Stimulated activated CD4-positive, alpha-beta T cell treated with anti-CD3 and anti-CD28 coated beads, Interleukin-2, amount 100 ng/mL, for 24 hours (primary cell): ENCODE measurements at places on chromosomes 7 and 10.
A peak's percentile ranks its signal among the peaks of the same experiment; 100 is the strongest.

DNA sequence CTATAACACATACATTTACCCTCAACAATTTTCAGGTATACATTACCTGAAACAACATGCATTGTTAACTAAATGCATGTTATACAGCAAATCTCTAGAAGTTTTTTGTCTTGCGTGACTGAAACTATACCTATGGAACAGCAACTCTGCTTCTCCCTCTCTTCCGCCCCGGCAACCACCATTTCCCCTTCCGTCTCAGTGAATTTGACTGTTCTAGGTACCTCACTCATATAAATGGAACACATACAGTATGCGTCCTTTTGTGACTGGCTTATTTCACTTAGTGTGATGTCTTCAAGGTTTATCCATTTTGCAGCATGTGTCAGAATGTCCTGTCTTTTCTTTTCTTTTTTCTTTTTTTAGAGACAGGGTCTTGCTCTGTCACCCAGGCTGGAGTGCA, 22.5 kb downstream of the CALHM2 start:
- DNase-seq: no peak

- no peak for DNase-seq
Measured at GRCh38 chr7:44367475-44368043, 42.2 kb upstream of the CAMK2B start.

DNA sequence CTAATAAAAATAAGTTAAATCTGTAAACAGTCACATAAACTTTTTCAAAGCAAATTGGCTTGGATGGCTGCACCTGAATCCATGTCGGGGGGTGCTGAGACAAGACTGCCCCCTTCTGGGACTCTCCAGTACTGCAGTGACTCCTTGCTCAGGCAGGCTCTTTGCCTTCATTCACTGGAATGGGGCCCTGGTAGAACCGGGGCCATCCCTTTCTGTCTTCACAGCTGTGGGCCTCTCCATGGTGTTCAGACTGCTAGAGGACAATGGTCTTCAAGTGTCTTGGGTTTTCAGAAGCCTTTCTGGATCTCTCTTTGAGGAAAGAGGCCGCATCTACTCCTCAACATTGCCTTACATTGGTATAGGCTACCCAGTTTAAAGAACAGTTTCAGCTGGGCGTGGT, 16.1 kb upstream of the IMPDH1 start:
- peak; percentile 83 for DNase-seq

DNA sequence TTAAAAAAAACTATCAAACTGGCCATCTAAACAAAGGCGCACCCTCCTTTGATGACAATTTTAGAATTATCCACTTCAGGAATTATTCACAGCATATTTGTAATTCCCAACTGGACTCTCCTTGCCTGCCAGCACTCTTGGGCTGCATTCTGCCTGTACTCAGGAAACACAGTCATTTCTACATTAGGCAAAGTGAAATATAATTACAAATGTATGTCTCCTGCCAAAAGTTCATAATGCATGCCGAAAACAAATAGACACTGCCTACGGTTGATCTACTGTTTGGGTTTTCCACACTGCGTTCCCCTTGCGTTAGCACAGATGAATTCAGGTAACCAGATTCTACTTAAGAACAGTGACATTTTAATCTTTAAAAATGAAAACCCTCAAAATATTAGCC, 1.9 kb downstream of the HGF start:
- no peak for DNase-seq

- no peak for DNase-seq
Measured at GRCh38 chr7:105693576-105693975, 112.3 kb upstream of the EFCAB10 start.

- no peak for DNase-seq
Measured at GRCh38 chr7:137169282-137169698, 174.2 kb downstream of the PTN start.

DNA sequence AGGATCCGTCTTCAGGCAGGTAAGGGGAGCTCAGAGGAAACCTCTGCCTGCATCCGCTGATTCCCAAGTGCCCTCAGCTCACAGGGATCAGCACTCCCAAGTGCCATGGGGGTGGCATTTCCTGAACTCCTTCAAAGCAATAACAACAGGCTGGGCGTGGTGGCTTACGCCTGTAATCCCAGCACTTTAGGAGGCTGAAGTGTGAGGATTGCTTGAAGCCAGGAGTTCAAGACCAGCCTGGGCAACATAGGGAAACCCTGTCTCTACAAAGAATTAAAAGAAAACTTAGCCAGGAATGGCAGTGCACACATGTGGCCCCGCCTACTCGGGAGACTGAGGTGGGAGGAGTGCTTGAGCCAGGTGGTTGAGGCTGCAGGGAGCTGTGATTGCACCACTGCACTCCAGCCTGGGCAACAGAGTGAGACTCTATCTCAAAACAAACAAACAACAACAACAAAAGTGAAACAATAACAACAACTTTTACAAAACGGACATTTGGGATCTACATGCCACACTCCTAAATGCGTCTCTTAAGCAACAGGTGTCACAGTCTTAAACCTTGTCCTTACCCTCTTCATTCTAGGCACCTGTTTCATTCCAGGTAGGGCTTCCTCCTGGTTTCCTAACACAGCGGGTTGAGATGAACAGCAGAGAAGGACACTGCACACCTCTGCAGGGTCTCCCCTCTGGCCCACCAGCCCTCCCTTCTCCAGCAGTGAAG, 73.8 kb downstream of the PAXIP1 start:
- DNase-seq: no peak

GRCh38 chr7:57375783-57376182, 74.2 kb upstream of the ZNF716 start:
- DNase-seq: no peak

DNA sequence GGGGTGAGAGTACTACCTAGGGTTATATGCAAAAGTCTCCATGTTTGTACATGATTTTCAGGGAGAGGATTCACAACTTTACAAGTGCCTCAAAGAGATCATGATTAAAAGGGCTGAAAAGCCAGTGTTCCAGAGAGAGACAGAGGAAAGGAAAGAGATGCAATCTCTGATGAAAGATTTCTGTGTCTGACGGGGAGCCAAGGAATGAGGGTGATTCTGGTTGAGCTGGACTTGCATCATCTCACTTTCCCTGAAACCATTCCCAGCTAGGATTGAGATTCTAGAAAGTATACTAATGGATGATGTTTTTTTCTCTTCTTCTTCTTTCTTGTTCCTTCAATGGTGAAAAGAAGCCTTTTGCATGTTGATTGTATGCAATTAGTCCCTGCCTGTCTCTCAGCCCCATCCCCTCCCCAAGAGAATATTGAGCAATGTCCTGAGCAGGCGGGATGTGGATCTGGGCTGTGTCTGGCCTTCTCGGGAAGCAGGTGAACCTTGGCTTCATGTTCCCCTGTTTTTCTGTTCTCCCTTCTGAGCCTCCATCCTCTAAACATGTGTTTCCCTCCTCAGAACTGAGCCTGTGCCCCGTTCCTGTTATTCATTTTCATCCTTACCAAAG, 186.1 kb downstream of the ZNF365 start:
- DNase-seq: no peak

DNA sequence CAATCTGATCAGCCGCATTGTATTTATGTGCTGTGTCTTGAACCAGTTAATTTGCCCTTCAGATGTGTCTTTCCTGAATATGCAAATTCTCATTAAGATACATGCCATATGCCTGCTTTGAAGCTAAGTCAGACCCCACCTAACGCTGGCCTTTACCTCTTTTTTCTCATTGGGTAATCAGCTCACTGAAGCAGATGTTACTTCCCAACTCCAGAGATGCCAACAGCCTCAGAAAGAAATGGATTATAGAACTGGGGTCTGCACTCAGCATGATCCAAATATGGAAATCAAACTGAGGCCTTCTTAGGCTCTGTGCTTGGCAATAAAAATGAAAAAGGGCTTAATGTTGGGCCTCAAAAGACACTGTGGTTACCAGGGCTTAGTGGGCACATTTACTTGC, 113.9 kb downstream of the FZD1 start:
- no peak for DNase-seq

- no peak for DNase-seq
Measured at GRCh38 chr10:117617659-117618058, 75.1 kb downstream of the EMX2 start.

DNA sequence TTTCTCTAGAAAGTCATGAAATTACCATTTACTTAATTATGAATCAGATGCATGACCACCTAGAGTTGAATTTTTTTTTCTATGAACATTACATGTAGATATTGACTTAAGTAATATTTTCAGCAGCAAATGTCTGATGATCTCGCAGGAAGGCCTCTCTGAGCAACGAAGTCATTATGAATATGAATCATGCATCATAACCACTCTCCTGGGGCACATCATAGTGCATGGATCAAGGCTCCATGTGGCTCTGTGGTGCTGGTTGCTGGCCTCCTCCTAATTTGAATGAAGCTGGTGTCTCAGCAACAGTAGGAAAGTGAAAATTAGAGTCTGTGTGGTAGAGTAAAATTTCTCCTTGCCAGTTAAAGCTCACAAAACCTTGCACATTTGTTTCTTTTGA, 121.4 kb upstream of the INHBA start:
- no peak for DNase-seq

DNA sequence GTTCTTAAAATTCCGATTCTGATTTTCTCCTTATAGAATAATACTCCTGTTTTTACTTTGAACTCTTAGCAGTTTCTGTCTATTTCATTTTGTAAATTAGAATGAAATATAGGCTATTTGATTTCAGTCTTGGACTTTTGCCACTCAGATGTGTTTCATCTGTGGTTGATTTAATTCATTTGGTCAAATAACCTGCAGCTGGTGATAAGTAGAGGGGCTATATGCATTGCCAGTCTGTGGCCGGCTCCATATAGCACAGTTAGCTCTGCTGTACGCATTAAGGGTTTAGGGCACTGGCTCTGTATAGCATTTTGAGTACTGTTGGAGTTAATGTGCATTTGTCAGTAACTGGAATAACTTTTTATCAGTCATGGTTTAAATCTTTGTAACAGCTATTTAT, 35.7 kb downstream of the RBM33 start:
- DNase-seq: no peak

- no peak for DNase-seq
Measured at GRCh38 chr10:121796342-121796741, 131.5 kb downstream of the ATE1 start.

- DNase-seq: no peak
Measured at GRCh38 chr7:55198634-55199392, 166.3 kb upstream of the LANCL2 start.

DNA sequence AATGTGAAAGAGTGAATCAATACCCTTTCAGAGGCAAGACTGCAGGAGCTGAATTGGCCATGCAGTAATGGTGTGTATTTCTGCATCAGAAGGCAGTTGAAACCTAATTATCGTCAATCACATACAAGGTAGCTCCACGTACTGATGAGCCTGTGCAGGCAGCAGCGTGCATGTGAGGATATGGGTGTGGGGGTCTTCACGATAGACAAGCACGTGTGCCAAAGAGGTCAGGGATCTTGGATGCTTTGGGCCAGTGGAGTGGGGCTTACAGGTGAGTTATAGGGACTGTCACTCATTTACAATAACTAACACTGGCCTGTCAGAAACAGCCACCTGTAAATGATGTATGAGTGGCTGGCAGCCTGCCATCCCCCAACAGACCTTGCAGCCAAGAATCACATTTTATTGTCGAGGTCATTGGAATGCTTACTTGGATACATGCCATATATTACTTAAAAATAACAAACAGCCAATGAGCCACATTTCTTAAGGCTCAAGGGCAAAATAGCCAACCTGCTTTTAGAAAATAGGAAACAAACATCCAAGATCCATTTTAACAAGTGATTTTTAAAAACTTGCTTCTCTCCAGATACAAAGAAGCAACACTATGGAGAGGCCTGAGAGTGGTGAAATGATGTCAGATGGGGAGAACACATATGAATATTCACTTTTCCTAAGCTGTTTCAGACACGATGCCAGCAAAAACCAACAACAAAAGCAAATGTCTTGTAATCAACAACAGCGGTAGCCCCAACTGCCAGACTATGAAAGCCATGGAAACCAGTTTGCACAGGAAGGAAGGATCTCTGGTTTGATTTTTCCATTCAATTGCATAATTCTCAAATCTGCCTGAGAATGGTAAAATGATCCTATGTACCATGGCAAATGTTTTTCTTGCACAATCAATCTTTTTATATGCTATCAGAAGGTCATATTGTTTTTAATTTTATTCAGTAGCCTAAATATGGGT, 210.7 kb downstream of the SKAP2 start:
- DNase-seq: no peak

DNA sequence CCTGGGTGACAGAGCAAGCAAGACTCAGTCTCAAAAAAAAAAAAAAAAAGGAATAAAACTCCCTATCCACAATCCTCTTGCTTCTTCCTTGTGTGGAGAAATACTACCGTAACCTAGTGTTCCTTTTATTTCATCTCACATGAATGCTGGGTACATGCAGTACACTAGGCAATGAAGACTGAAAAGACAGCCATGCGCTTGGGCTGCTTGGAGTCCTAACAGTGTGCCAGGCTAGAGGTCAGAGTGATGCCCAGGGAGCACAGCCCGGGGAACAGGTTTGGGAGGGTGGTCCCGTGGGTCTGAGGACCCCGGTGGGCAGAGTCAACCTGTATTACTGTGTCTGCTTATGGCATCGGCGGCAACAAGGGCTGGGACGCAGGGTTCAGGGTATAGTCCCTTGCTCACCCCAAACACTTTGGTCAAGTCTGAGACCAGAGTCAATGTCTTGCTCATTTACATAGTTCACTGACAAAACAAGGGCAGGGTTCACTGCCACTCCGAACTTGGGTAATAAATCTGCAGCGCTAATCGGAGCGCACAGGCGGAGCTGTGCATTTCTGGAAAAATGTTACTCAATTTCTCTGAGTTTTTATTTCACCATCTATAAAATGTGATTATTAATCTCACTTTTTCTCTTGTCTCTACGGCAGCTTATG, 118.0 kb downstream of the CLEC2L start:
- no peak for DNase-seq

- no peak for DNase-seq
Measured at GRCh38 chr7:46369933-46370654, 449.0 kb upstream of the IGFBP3 start.

- no peak for DNase-seq
Measured at GRCh38 chr10:96666741-96667140, 53.6 kb downstream of the PIK3AP1 start.

- DNase-seq: no peak
Measured at GRCh38 chr7:134707663-134708378, 61.2 kb downstream of the BPGM start.

GRCh38 chr10:20674926-20675325, 222.2 kb downstream of the NEBL start:
- no peak for DNase-seq

- DNase-seq: no peak
Measured at GRCh38 chr10:117543225-117544003, 868 bp downstream of the EMX2 start.
